Fibroblast of lung (primary cell): ENCODE measurements at places on chromosomes 3 and 15. TPM values are rescaled to one million over a fixed set of nuclear protein-coding genes. Genes with fewer than 3 reads are reported as not detected.

- DNase-seq: peak; percentile 29
Observed at GRCh38 chr3:24963762-24964625, 464.1 kb upstream of the RARB start.

DNA sequence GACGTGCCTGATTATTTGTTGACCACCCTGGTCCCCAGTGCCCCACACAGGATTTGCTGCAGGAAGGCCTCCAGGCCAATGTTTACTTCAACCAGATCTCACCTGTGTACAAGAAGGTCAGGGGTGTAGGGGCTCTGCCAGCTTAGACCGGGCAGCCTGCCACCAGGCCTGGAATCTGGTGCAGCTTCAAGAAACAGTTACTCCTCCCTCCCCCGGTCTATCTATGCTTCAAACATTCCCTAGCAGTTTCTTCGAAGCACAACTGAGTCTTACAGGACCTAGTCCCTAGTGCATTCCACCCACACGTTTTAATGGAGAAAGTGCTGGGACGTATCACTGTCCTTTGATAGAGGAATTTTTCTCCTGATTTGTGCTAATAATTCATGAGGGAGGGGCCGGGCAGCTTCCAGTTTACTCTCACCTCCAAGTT lies 8.0 kb downstream of the SH3BP5 start:
- no peak for DNase-seq

RTP1 gene
- not detected in 2 replicates for polyA plus RNA-seq

DNA sequence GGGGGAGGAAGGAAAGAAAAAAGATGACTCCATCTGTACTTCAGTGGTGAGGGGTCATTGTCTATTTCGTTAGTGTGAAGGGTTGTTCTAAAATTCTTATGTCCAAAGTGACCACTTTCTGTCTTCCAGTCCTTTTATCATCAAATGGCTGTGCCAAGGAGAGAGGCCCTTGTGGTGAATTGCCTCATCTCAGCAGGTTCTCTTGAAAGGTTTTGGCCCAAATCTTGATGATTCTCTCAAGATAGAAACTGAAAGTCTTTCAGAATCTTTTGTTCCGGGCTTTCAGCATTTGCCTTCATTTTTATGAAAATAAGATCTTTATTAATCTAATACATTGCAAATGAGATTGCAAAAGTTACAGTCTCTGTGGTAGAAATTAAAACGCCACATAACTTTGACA lies 575.8 kb downstream of the RSL24D1 start:
- DNase-seq: no peak

DUOX1 gene
- not detected in 2 replicates for polyA plus RNA-seq

DNA sequence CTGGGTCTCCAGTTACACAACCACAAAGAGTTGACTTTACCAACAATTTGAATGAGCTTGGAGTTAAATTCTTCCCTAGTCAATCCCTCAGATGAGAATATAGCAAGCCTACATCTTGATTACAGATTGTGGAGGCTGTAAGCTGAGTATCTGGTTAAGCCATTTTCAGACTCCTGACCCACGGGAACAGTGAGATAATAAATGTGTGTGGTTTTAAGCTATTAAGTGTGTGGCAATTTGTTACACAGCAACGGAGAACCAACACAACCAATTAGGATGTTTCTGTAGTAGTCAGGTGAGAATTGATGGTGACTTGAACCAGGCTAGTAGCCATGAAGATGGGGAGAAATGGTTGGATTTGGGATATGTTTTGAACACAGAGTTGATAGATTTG lies 37.7 kb upstream of the SLC4A7 start:
- DNase-seq: no peak
